SHP77 (cell line): ENCODE measurements at places on chromosomes 1 and 21.

DNA sequence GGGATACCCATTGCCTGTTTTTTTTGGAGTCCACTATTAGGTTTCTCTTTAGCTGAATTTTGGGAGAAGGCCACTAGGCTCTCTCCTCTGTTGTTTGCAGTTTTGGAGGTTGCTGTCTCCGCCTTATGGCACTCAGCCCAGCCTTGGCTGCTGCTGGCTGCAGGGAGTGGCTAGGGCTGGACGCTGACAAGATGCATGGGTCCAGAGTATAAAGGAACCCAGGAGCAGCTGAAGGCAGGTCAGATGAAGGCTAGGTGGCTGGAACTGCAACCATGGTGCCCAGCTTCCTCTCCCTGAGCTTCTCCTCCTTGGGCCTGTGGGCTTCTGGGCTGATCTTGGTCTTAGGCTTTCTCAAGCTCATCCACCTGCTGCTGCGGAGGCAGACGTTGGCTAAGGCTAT is at the start of gene CYP4B1:
Gene CYP4B1, plus strand, starts transcription at position 237 of the 400 bp plus-strand sequence. Its CDS starts 36 bp downstream, at position 273.
- DNase-seq, result no peak

DNA sequence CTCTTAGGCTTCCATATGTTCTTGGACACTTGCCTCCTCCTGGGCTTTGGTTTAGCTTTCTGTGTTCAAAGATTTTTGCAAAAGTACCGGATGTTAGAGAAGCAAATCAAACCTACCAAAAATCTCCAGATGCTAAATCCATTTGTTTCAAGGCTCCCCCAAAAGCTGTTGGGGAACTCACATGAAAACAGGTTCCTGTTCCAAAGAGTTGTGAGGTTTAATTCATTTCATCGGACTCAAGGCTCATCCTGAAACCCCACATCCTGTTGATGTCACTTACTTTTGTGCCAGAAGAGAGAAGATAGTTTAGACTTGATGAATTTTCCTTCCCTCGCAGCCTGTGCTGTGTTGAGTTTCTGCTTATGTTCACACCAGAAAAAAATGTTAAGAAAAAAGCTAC is 41.7 kb upstream of the RXRG start:
- no peak for DNase-seq

DNA sequence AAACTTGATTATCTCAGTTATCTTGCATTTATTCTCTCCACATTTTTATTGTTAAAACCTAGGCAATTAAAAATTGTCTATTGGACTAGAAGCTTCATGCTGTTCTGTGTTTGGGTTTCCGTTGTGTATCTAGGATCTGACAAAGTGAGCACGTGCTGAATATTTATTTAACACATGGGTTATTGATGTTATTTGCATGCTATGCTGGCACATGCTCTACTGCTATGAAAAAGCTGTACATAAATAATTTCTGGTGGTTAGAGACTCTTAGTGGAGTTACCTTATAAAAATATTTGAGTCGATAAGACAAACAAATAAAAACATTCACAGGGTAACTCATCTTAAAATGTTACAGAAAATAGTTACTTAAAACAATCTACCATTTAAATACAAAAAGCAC is 1769.7 kb downstream of the MRPL39 start:
- DNase-seq, result peak; percentile 5

- peak; percentile 49 for DNase-seq
These were observed 30.1 kb downstream of the TNFRSF1B start for GRCh38 chr1:12196641-12197482.

DNA sequence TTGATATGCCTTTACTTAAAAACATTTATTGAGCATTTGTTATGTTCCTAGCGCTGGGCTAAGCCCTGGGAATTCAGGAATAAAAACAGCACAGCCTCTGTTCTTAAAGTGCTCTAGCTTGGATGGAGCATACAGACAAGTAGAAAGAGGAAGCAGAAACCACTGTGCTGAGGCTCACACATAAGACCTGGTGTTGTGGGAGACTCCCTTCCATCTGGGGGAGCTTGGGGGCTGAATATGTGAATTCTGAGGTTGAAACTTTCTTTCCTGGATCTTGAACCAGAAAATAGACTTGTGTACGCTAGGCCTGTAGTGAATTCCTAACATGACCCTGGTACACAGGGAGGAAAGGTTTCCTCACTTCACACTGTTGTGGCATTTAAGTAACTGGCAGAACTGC is 209.9 kb downstream of the ZNF326 start:
- DNase-seq, result no peak

- no peak for DNase-seq
These were observed 15.4 kb downstream of the SLX9 start for GRCh38 chr21:44955141-44955797.

- no peak for DNase-seq
These were observed 87.9 kb upstream of the LYST start for GRCh38 chr1:235954306-235955283.

GRCh38 chr1:185314411-185314810 is 2.6 kb downstream of the IVNS1ABP start:
- no peak for DNase-seq

DNA sequence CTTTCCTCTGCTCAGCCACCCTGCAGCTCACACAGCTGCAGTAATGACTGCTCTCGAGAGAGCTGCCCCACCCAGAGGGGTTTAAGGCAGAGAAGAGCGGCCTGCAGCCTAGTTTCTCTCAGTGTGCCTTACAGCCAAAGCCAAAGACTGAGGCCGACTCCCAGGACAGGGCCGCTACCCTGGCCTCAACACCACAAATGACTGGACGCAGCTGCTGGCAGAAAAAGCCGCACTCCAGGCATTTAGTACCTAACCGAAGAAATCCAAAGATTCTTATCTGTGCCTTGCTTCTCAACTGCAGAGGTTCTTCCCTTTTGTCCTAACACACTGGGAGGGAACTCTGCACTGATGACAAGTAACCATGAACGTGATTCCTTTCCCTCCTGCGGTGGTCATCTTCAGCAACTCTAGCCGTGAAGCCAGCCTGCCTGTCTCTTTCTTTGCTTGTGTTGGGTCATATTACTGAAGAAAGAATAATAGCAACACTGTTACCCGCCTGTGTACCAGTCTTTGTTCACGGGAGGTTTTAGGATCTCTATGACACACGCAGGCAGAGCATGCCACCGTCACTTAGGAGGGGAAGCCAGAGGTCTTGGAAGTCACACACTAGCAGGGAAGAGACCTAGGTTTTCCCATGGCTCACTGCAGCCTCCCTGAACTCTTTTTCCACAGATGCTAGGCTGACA is 202.7 kb downstream of the RHOU start:
- DNase-seq, result no peak

DNA sequence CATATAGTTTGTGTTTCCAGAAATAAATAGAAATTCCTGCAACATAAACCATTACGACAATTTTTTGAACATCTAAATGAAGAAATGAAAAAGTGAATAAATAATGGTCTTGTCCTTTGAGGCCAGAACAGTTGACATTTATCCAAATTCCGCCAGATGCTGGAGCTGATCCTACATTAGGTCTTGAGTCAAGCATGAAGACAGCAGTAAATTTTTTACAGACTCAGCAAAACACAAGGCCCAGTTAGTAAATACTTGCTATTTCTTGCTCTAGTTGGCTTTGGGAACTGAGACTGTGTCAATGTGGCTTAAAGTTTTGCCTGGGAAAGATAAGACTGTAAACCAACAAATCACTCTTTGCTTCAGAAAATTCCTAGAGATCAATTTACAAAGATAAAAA is 540.1 kb upstream of the RGS18 start:
- no peak for DNase-seq

DNA sequence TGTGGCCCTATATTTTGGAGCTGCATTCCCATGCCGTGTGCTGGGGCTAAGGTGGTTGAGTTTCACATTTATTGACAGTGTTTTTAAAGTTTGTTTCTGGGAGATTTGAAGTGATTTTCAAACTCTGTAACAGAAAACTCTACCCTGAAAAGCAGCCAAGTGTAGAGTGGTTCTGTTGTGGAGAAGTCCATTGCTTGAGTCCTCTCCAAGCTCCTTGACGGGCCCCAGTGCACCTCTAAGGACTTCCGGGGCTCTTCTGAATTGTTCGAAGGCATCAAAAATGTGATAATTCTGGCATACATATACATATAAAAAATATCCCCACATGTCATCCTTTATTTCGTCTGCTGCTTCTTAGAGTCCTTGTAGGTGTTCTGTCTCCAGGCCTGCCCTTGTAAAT is 5.0 kb downstream of the MYOCOS start:
- DNase-seq, result no peak

DNA sequence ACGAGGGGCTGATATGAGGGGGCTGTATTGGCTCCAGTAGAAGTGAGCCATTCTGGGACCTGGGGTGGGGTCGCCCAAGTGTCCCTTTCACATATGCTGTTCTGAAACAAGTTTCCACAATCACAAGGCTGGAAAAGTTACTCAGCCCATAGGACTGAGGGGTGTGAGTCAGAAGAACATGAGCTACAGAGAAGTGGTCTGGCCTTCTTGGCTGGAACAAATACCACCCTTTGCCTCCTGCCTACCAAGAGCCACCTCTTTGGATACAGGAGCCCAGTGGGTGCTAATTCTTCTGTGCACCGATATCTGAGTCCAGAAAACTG is 42.4 kb downstream of the MEF2D start:
- no peak for DNase-seq

GRCh38 chr1:171434717-171435346 is 50.5 kb upstream of the PRRC2C start:
- DNase-seq, result no peak

- no peak for DNase-seq
These were observed 2.7 kb upstream of the PTPN22 start for GRCh38 chr1:113874012-113874879.

DNA sequence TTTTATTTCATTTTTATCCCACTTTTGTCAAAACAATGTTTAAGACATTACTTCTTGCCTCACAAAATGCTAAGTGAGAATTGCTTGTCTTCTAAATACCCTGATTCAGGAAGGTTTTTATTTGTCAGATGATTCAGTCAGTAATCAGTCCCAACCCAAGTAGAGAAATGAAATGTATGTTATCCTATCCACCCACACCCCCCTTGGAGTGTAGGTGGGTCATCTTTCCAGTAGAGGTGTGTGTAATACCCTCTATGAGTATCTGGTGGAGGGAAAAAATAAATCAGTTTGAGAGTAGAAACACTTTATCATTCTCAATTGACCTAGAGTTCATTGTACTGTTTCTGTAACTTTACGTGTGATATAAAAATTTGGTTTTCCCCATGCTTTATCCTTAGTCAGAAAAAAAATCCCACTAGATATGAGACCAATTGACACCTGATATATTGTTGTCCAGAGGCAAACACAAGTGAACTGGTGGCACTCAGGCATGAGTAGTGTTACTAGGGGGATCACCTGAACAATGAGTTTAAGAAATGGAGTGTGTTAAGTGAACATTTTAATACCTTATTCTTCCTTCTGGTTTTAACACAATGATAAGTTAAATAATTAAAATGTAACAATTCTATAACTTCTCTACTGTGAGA is 153.8 kb upstream of the C1orf105 start:
- no peak for DNase-seq

DNA sequence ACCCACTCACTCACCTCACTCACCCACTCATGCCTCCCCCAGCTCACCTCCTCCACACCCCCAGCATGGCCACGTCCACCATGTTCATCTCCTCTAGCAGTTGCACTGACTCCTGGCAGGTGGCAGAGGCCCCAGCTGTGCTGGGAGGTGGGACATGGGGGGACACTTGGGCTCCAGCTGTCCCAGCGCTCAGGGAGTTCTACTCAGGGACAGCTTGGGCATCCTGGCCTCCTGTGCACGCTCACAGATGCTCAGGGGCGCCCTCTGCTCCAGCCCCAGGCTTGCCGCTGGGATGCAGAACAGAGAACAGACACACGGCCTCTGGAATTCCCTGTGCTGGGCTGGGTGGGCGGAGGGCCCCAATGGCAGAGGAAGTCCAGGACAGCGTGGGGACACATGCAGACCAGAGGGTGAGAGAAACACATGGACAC is 5.2 kb downstream of the KRTAP10-8 start:
- no peak for DNase-seq

- DNase-seq, result no peak
These were observed 106.7 kb upstream of the SLC5A9 start for GRCh38 chr1:48115835-48116234.
